ENCODE measurements at places on chromosomes 7 and 10.
A peak's percentile ranks its signal among the peaks of the same experiment; 100 is the strongest.

DNA sequence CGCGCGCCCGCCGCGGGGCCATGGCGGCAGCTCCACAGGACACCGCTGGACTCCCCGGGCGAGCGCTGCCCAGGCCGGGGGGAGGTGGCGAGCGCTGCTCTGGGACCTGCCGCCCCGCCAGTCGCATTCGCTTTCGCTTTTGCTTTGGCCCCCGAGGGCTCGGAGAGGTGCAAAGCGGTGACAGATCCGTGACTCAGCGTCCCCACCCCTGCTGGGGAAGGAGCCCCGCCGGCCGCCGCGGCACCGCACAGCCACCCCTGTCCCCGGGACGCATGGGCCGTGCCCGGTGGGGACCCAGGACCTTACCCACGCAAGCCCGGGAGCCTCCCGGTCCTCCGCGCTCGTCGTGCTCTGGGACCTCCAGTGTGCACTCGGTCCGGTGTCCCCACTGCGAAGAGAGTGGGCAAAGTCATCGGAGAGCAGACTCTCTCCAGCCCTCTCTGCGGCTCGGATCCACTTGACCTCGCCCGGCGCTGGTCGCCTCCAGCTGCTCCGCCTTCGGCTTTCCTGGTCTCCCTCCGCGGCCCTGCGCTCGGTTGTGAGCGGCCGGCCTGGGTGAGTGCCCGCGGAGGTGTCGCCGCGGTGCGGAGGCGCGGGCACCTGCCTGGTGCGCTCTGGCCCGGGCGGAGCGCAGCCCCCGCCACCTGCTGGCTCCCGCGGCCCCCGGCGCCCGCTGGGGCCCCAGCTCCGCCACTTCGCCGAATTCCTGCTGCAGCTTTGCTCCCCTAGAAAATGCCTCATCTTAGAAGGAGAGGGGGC lies at the start of gene IL15RA:
TSS of gene IL15RA (minus strand) at position 73 of the 759 bp plus-strand sequence. CDS start at position 22, 51 bp downstream.
- DNase-seq: peak; percentile 67

GRCh38 chr7:158375034-158375433 lies 212.6 kb downstream of the PTPRN2 start:
- no peak for DNase-seq

DNA sequence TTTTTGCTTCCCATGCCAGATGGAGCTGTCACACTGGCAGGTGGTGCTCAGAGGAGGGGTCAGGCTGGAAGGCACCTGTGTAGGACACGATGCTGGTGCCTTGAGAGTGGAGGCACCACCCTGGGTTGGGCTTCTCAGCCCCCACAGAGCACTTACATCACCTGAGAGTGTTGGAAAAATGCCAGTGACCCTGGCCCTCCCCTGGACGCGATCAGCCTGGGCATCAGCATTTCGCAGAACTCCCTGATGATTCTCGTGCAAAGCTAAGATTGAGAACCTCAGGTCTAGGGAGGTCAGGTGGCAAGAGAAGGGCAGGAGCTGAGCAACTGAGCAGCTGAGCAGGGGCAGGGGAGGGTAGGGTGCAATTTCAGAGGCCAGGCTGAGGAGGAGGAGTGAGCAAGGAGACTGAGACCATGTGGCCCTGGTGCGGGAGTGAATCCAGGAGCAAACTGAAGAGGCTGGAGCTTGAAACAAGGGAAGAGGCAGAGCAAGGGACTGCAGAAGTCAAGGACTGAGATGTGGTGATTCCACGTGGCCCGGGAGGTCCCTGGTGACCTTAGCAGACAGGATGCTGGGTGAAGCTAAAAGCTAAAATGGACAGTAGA lies 24.7 kb upstream of the GRID1 start:
- no peak for DNase-seq

DNA sequence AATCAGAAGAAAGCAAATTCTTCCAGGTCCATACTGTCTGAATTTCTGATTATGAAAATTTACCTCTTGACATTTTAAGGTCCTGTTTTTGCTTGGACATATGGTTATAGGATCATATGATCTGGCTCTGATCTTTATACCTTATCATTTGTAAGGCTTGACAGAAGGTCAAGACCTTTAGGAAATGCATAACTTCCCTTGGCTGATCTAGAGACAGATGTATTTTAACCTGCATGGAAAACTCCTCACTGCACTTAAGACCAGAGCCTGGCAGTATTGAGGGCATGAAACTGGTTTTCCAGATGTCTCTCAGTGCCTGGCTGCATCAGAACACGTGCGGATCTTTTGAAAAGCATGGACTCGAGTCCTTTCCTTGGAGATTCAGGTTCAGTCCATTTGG lies 55.9 kb downstream of the TRRAP start:
- no peak for DNase-seq

- no peak for DNase-seq
Observed at GRCh38 chr7:134176037-134176350, 48.9 kb downstream of the LRGUK start.

DNA sequence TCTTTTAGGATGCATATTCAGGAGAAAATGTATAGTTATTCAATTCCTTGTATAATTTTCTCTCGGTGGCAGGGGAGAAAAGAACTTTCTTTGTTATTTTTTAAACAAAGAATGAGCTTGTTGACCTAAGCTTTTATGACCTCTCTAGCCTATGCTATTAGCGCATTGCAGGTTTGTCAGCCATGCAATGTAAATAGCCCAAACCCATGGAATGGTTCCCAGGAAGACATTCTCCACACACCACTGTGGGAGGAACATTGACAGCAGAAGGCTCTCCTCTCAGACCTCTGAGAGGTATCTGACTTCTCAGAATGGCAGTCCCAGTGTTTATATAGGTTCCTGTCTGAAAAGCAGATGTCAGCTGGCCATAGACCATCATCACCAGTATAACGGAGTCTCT lies 19.6 kb upstream of the AGBL3 start:
- no peak for DNase-seq

DNA sequence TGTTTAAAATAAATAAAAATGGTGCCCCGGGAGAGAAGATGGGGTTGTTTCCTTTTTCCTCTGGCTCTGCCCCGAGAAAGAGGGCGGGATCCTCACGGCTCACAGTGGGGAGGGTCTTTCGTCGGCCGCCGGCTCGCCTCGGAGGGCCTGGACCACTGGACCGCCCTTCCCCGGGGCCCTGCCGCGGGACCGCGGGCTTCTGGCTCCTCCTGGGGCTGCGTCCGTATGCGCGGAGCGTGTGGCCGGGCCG lies 3.5 kb upstream of the IGF2BP3 start:
- DNase-seq: peak; percentile 15

GRCh38 chr10:133123050-133123745 lies 35.5 kb downstream of the ADGRA1 start:
- DNase-seq: no peak
